Activated CD4-positive, alpha-beta T cell treated with anti-CD3 and anti-CD28 coated beads, Interleukin-2, amount 10 ng/mL, durations not matched to agents 24 days and 14 days (primary cell): ENCODE measurements at places on chromosomes 16 and 17. TPM values are rescaled to one million over a fixed set of nuclear protein-coding genes. Genes with fewer than 3 reads are reported as not detected.

The GIT1 gene
- total RNA-seq: 91.3 and 91.4 TPM in 2 replicates

DNA sequence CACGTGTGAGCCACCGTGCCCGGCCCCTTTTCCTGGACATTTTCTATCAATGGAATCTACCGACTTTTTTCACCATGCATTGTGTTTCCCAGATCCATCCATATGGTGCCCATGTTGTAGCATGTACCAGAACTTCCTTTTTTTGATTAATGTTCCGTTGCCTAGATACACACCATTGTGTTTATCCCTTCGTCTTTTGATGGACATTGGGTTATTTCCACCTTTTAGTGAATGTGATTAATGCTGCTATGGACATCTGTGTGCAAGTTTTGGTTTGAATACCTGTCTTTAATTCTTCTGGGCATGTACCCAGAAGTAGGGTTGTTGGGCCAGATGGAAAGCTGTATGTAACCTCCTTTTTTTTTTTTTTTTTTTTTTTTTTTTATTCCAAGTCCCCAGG lies 79.8 kb downstream of the NT5M start:
- no peak overlapping the region for H3K4me3 ChIP-seq
- H3K27ac ChIP-seq: no peak overlapping the region
- H3K4me1 ChIP-seq: peaks cover 6% of the 10 kb centered on the region
- H3K36me3 ChIP-seq: no peaks in the 10 kb centered on the region
- peaks cover 5% of the 10 kb centered on the region for H3K27me3 ChIP-seq

DNA sequence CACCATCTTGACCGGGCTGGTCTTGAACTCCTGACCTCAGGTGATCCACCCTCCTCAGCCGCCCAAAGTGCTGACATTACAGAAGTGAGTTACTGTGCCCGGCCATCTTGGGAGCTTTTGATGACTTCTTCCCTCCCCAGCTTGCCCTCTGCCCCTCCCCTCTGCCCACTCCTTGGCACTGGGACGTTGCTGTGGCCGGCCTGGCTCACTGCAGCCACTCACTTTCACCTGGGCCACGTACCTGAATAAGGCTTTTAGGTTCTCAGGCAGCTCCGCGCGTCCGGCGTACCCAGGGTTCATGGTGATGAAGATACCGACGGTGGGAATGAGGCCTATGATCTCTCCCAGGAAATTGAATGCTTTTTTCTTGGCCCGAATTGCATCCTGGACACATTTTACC lies 81.6 kb downstream of the DNAH17 start:
- H3K4me3 ChIP-seq: no peak overlapping the region
- no peaks in the 10 kb centered on the region for H3K27me3 ChIP-seq
- no peak for DNase-seq
- no peak overlapping the region for H3K27ac ChIP-seq
- H3K36me3 ChIP-seq: no peaks in the 10 kb centered on the region

GRCh38 chr17:42475835-42476234 lies 17.2 kb downstream of the ATP6V0A1 start:
- peaks cover 3% of the 10 kb centered on the region for H3K27me3 ChIP-seq
- no peak for DNase-seq
- H3K4me1 ChIP-seq: peaks cover 7% of the 10 kb centered on the region
- peaks cover 50% of the 10 kb centered on the region for H3K36me3 ChIP-seq
